ENCODE measurements at places on chromosomes 4 and X. TPM values are rescaled to one million over a fixed set of nuclear protein-coding genes. Genes with fewer than 3 reads are reported as not detected.
A peak's percentile ranks its signal among the peaks of the same experiment; 100 is the strongest.

The SPANXA1 gene
- total RNA-seq = not detected

The TAF7L gene
- 0.21 TPM for total RNA-seq

The STBD1 gene
- 10.3 TPM for total RNA-seq

The SATL1 gene
- total RNA-seq = not detected

DNA sequence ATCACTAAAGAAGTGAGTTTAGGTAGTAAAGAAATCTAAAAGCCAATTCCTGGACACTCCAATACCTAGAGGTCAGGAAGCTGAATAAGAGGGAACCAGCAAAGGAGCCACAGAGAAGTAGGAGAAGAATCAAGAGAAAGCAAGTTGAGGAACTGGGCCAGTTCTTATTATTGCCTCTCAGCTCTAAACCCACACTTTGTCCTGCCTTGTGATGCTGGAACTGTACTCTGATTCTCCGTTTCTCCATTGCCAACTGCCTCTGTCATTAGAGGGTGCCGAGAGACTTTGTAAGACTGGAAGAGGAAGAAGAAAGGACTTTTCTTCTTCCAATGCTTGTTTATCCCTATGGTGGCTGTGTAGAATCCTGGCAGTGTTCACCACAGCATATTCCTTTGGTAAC, 38.6 kb downstream of the NSUN7 start:
- no peaks in the 10 kb centered on the region for H3K36me3 ChIP-seq
- no peak overlapping the region for H3K27ac ChIP-seq

GRCh38 chr4:181821039-181822004, 421.9 kb upstream of the TENM3 start:
- no peak for DNase-seq
- no peak overlapping the region for H3K4me3 ChIP-seq
- H3K4me1 ChIP-seq = peaks cover 29% of the 10 kb centered on the region
- peak overlapping the region; percentile 70 for H3K27ac ChIP-seq
- no peaks in the 10 kb centered on the region for H3K27me3 ChIP-seq

GRCh38 chr4:37953620-37954293, 6.4 kb upstream of the PTTG2 start:
- no peaks in the 10 kb centered on the region for H3K36me3 ChIP-seq
- no peaks in the 10 kb centered on the region for H3K4me1 ChIP-seq
- H3K27ac ChIP-seq = no peak overlapping the region
- DNase-seq = no peak

GRCh38 chr4:113080050-113080449, 30.6 kb downstream of the ANK2 start:
- H3K4me3 ChIP-seq = no peak overlapping the region
- H3K27ac ChIP-seq = no peak overlapping the region
- H3K36me3 ChIP-seq = no peaks in the 10 kb centered on the region
- H3K27me3 ChIP-seq = no peaks in the 10 kb centered on the region
- H3K4me1 ChIP-seq = no peaks in the 10 kb centered on the region

GRCh38 chr4:27881705-27882104, 1021.1 kb downstream of the STIM2 start:
- DNase-seq = no peak
- H3K27me3 ChIP-seq = no peaks in the 10 kb centered on the region
- H3K4me3 ChIP-seq = no peak overlapping the region
- H3K27ac ChIP-seq = no peak overlapping the region
- H3K36me3 ChIP-seq = no peaks in the 10 kb centered on the region

GRCh38 chr4:130044788-130045531, 949.0 kb downstream of the C4orf33 start:
- no peak for DNase-seq
- H3K4me1 ChIP-seq = no peaks in the 10 kb centered on the region
- no peak overlapping the region for H3K4me3 ChIP-seq
- no peak overlapping the region for H3K27ac ChIP-seq
- no peaks in the 10 kb centered on the region for H3K27me3 ChIP-seq
- no peaks in the 10 kb centered on the region for H3K36me3 ChIP-seq

DNA sequence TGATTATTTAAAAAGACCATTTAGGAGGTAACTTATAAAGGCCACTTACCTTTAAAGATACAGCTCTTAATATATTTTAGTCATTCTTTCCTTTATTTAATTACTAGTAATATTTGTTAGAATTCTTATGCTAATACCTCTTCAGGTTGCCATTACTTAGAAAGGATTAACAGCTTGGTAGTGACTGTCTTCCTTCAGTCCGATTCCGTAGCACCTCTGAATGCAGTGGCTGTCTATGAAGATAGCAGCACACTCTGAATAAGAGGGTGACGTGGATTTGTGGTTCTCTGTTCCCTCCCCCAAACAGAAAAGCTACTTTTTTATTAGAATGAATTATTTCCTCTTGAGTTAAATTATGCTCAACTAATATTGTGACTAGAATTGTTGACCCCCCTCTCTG, 92.6 kb upstream of the TENM3 start:
- H3K27ac ChIP-seq = no peak overlapping the region
- H3K36me3 ChIP-seq = no peaks in the 10 kb centered on the region
- H3K4me1 ChIP-seq = no peaks in the 10 kb centered on the region
- DNase-seq = no peak
- peaks cover 4% of the 10 kb centered on the region for H3K27me3 ChIP-seq
- no peak overlapping the region for H3K4me3 ChIP-seq

DNA sequence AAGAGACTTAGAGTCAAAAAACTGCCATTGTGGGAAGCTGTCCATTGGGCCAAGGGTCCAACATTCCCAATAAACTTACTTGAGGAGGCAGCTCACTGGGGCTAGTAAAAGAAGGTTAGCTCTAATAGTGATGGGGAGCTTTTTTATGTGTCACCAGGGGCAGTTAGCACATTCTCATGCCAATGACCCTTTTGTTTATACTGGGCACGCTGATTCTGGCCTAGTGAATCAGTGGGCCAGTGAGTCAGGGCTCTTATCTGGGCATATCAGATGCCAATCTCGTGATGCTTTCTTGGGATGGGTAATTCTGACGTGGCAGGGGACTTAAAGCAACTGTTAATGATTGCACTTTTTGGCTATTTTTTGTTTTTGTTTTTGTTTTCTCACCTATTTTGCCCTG, 27.8 kb downstream of the TCEAL1 start:
- H3K36me3 ChIP-seq = no peaks in the 10 kb centered on the region
- H3K27me3 ChIP-seq = peaks cover 4% of the 10 kb centered on the region
- no peaks in the 10 kb centered on the region for H3K4me1 ChIP-seq
- H3K4me3 ChIP-seq = no peak overlapping the region

GRCh38 chrX:8868070-8868773, 67.0 kb upstream of the FAM9A start:
- DNase-seq = no peak
- no peak overlapping the region for H3K4me3 ChIP-seq
- H3K27ac ChIP-seq = no peak overlapping the region
- no peaks in the 10 kb centered on the region for H3K36me3 ChIP-seq

GRCh38 chr4:31657859-31658570, 937.8 kb downstream of the PCDH7 start:
- no peak overlapping the region for H3K4me3 ChIP-seq
- no peak overlapping the region for H3K27ac ChIP-seq
- no peak for DNase-seq
- no peaks in the 10 kb centered on the region for H3K4me1 ChIP-seq

DNA sequence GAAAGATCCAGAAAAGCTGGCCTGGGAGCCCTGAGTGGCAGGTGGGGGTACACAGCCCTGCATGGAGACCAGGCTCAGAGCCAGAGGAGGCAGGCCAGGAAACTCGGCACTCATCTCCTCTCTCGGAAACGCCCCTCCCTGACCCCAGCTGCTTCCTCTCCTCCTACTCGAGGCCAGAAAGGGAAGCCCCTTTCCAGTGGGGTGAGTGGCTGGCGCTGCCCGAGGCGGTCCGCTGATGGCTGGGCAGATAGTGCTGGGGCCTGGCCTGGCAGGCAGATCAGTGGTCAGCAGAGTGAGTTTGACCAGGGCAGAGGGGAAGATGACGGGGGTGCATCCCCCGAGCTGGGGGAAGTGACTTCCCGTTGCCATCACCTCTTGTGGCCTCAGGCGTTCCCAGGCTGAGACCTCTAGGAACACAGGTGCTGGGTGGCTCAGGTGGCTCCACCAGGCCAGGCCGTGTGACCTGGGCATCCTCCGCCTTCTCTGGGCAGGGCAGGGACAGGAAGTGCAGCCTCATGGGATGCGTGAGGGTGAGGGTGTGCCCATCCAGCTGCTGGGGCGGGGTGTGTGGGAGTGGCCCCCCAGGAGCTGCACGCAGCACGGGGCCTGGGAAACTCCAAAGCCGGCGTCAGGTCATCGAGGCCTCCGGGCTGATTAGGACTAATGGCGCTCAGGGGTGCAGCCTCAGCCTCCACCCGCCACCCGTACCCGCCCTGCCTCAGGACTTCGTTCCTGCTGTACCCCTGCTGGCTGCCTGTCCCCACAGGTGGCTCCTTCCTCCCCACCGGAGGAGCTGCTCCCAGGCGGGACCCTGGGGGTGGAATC, 5.7 kb downstream of the SH3BP2 start:
- H3K4me1 ChIP-seq = no peaks in the 10 kb centered on the region
- H3K4me3 ChIP-seq = peak overlapping the region; percentile 2
- H3K36me3 ChIP-seq = peaks cover 3% of the 10 kb centered on the region
- peak overlapping the region; percentile 74 for H3K27ac ChIP-seq
- no peak for DNase-seq

DNA sequence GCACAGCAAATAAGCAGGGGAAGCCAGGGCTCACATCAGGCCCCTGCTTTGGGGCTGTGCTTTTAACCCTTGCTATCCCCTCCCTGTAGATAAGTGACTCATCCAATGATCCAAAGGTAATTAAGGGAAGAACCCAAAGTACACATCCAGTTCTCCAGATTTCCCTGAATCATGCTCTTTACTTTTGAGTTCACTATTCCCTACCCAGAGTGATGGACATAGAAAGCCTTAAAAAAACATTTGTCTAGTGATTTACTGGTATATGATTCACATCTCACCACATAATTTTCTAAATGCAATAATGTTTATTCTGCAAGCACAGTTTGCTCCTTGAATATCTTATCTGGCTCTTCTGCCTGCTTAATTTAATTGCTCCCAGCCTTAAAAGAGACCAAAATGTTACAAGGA, 136.2 kb downstream of the PPP3CA start:
- no peak overlapping the region for H3K27ac ChIP-seq
- no peak overlapping the region for H3K4me3 ChIP-seq
- H3K36me3 ChIP-seq = no peaks in the 10 kb centered on the region
- no peak for DNase-seq
- no peaks in the 10 kb centered on the region for H3K27me3 ChIP-seq
- no peaks in the 10 kb centered on the region for H3K4me1 ChIP-seq

DNA sequence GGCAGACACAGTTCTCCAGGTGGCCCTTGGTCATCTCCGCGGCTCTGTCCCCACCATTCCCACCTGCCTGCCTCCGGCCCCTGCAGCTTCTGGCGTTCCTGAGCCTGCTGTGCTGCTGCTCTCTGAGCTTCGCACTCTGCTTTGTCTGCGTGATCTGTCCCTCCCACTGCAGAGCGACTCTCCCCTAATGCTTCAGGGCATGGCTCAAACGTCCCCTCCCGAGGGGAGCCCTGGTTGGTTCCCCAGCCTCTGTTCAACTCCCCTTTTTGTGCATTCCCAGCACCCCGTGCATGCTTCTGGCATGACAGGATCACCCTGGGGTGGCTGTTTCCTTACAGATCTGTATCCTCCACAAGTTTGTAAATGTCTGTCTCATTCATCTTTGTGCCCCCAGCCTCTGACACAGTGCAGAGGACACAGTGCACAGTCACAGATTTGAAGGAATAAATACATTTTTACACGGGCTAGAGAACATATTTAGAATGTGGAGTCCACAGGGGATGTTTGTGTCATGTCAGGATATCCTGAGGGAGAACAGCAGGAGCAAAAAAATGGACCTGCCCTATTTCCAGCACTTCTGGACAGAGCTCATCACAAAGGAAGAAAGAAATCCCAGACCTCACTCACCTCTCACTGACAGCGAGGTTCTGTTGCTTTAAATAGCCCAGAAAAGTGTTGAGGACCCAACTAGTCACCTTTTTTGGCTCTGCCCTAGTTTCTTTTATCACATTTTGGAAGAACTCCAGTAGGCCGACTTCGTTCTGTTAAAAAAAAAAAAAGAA, 72.6 kb downstream of the GATB start:
- H3K27ac ChIP-seq = peak overlapping the region; percentile 25
- H3K36me3 ChIP-seq = peaks cover 9% of the 10 kb centered on the region
- peaks cover 11% of the 10 kb centered on the region for H3K4me1 ChIP-seq
- H3K27me3 ChIP-seq = no peaks in the 10 kb centered on the region
- no peak overlapping the region for H3K4me3 ChIP-seq
- DNase-seq = no peak

GRCh38 chr4:13298655-13299054, 185.5 kb downstream of the RAB28 start:
- H3K27me3 ChIP-seq = no peaks in the 10 kb centered on the region
- no peak for DNase-seq
- H3K4me3 ChIP-seq = no peak overlapping the region
- H3K27ac ChIP-seq = no peak overlapping the region
- H3K36me3 ChIP-seq = no peaks in the 10 kb centered on the region

DNA sequence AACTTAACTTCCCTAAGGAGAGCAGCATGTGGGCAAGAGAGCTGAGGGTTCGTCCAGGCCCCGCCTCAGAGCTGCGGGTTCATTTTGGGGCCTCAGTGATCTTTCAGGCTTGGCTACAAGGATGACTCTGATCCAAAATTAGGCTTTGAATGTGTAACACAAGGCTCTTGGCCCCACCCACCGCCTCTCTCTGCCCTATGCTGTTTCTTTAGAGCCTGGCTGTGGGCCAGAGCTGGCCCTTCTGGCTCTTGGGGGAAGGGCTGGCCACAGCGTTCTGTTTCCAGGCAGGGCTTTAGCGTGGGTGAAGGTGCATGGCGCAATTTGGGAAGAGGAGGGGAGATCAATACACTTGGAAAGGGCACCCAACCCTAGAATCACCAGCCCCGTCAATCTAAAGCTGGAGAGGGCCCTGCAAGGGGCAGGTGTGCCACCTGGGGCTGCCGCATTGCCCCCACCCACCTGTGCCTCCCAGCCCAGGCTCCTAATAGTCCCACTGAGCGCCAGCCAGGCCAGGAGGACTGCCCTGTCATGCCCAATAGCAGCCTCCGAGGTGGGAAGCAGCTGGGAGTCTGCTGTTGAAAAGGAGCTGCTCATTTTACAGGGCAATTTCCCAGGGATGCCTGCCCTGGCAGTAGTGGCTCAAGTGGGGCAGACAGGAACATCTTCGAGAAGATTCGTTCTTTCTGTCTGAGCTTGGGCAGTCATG, 84.5 kb upstream of the MAML3 start:
- H3K27ac ChIP-seq = peak overlapping the region; percentile 74
- no peaks in the 10 kb centered on the region for H3K36me3 ChIP-seq
- no peaks in the 10 kb centered on the region for H3K27me3 ChIP-seq
- no peak overlapping the region for H3K4me3 ChIP-seq
- DNase-seq = peak; percentile 84
- H3K4me1 ChIP-seq = peaks cover 37% of the 10 kb centered on the region

DNA sequence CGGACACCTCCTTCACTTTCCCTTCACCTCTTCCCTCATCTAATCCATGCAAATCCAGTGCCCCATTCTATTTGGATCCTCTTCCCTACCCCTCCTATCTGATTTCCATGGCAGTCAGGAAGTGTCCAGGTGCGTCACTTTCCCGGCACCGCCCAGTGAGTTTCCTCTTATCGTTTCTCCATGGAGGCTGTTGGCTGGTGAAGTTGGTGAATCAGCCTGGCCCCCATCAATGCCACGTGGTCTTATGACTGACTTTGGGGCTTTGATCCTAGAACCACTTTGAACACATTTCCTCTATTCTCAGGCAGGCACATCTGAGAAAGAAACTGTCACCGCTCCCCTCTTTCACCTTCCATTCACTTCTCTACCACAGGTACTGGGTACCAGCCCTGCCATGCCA, 137.8 kb downstream of the CEP135 start:
- no peaks in the 10 kb centered on the region for H3K27me3 ChIP-seq
- DNase-seq = no peak
- no peak overlapping the region for H3K27ac ChIP-seq
- no peak overlapping the region for H3K4me3 ChIP-seq
- H3K36me3 ChIP-seq = no peaks in the 10 kb centered on the region
